ENCODE measurements at places on chromosomes 1 and 21.
A peak's percentile ranks its signal among the peaks of the same experiment; 100 is the strongest.

DNA sequence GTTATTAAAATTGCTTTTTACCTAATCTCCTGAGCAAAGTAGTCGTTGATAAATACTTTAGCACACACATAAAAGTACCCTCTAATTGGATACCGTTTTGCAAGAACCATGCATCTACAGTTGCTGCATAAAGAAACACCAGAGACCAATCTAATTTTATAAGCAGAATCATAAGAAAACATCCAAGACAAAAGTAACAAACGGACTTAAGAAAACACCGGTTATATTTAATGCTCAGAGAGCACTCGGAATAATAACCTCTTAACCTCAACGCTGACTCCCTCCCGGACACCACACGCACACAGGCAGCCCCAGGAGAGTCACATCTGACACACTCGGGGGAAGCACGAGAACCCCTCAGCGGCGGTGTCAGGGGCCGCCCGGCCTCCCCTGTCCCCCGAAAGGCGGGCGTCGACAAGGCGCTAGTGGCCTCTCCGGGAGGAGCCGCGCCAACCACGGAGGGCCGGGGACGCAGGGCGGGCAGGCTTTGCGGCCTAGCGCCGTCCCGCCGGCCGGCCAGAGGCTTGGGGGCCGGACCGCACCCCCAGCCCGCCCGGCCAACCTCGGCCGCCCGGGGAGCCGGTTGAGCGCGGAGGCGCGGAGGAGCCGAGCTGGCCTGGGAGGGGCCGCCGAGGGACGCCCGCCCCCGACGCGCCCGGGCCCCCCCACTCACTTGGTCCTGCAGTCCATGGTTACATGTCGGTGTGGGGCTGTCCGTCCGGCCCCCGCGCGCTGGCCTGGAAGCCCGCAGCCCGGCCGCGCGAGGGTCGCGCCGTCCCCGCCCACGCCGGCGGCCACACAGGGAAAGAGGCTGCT, 606 bp downstream of the DENND1B start:
- no peak for DNase-seq

GRCh38 chr1:89635825-89636815, 3.2 kb downstream of the LRRC8C start:
- no peak for DNase-seq

DNA sequence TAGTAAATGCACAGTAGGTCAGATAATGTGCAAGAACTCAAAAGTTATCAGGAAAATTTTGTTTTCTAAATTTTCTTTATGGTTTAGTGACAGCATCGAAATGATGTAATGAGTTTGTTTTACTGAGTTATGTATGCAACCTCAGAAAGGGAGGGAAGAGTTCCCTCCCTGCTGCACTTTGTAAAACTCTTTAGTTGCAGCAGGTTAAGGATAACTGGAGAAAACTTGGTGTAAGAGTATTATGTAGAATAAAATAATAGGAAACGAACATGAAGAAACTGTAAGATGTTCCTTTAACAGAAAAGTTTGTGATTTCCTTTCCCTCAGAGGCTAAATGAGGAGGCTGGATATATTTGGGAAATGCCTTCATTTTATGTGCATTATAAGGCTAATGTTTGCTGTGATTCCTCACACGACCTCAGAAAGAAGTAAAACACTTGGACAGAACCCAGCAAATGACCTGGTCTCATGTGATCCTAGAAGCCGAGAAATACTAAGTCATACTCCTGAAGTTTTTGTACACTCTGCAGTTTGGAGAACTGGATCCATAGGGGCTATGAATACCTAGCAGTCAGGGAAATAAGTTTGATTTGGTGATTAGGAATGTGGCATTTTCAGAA, 35.4 kb downstream of the ADGRL2 start:
- no peak for DNase-seq

GRCh38 chr1:152919071-152919470, 10.7 kb downstream of the IVL start:
- DNase-seq = no peak

DNA sequence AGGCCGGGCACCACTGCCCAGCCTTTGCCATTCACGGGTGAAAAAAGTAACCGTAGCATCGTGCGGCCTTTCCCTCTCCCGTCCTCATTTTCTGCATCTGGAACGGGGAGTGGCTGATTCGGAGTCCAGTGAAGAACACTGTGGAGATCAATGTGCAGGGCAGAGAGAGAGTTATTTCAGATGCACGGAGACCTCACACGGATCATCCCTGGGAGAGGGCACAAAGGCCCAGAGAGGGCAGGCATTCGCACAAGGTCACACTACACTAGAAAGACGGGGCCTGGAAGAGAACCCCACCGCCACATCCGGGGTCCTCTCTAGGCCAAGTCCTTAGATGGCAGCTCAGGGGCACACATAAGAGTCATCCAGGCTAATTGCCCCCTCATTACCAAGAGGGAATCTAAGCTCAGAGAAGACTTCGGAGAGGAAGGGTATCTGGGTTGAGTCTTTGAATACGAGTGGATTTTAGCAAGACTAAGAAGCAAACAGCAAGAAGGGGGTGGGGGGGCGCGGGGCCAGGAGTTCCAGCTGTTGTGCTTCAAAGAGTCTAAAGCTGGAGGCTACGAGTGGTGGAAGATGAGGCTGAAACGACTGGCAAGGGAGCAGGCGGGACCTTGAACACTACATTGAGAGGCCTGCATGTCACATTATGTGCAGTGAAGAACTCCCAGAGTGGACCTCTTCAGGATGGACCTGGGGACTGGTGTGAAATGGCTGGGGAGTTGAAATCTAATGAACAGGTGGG, 857 bp downstream of the GPX7 start:
- DNase-seq = no peak

- no peak for DNase-seq
Measured at GRCh38 chr1:33768106-33768505, 95.8 kb upstream of the HMGB4 start.

- no peak for DNase-seq
Measured at GRCh38 chr1:162230517-162230916, 146.1 kb downstream of the SPATA46 start.

GRCh38 chr1:54460351-54460750, 54.2 kb upstream of the SSBP3 start:
- no peak for DNase-seq

GRCh38 chr1:111082421-111083203, 57.3 kb downstream of the DRAM2 start:
- no peak for DNase-seq

DNA sequence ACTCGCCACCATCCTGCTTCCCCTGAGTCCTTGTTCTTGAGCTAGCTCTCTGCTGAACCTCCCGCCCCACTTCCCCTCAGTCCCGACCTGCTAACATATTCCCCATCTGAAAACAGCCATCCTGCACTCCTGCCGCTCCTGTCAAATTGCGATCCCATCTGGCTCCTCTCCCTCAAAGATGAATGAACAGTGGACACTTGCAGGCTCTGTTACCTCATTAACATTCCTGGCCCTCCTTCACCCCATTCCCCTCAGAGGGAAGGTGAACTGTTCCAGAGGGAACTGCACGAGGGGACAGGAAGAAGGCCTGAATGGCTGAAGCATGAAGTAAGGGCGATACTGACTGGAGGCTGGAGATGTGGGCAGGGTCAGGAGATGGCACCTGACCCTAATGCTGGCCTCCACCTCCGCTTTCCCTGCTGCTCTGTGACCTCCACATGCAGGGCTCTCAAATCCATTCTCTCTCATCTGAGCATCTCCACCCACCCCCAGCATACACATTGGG, 7.4 kb upstream of the CELSR2 start:
- no peak for DNase-seq

GRCh38 chr1:29785554-29785953, 549.2 kb downstream of the PTPRU start:
- no peak for DNase-seq

- no peak for DNase-seq
Measured at GRCh38 chr1:232110281-232111090, 483.9 kb downstream of the DISC1 start.

DNA sequence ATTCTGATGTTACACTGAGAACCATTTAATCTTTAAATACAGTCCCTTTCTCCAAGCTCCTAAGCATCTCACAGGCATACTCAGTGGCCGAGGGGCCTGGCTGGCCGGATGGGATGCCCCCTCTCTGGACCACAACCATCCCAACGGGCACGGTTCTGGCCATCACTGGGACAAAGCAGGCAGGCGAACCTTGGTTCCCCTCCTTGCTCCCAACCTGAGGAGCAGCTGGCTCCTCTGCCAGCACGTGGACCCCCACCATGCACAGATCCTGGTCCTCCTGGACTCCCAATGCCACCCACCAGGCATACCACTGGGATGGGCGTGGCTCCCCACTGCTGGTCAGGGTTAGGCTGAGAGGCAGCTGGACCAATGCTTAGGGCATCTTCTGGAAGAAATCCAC, 19.8 kb upstream of the PRDM16 start:
- DNase-seq = no peak

DNA sequence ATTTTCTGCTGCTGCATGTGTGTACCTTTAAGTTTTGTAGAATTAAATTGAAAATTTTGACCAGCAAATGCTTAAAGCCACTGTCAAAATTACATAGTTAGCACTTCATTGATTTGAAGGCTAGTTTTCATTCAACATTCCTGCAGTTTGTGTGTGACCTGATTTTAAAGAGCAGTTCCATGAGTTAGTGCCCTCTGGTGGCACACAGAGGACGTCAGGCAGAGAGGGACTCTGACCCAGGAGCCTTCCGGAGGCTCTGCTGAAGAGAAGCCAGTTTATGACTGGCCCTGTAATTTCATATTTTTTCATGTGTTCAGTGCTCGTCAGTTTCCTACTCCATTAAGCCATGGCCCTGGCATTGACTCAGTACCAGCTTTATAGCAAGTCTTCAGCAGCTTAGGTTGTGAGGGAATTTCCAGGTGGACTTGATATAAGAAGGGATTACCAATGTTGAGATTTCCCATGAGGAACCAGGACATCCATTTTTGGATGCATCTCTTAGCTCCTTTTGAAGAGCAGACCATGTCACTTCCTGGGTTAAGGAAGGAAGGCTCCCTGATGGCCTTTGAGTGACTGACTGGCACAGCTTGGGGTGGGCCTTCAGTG, 104.7 kb downstream of the CAMTA1 start:
- DNase-seq = no peak

DNA sequence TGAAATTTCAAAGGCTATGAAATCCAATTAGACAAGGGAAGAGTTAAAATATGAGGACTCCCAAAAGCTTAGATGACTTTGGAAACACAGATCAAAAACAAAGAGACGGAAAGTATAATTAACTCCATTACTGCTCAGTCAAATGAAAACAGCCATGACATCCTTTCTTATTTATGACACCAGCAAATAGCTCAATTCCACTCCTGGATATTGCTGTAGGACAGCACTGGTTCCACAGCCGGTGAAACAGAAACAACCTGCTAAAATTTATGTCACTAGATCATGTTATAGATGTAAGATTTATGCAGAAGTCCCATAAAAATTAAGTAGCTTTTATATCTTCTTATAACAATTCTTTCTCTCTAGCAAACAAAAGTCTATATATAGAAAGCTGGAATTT, 65.6 kb upstream of the RRP15 start:
- no peak for DNase-seq

DNA sequence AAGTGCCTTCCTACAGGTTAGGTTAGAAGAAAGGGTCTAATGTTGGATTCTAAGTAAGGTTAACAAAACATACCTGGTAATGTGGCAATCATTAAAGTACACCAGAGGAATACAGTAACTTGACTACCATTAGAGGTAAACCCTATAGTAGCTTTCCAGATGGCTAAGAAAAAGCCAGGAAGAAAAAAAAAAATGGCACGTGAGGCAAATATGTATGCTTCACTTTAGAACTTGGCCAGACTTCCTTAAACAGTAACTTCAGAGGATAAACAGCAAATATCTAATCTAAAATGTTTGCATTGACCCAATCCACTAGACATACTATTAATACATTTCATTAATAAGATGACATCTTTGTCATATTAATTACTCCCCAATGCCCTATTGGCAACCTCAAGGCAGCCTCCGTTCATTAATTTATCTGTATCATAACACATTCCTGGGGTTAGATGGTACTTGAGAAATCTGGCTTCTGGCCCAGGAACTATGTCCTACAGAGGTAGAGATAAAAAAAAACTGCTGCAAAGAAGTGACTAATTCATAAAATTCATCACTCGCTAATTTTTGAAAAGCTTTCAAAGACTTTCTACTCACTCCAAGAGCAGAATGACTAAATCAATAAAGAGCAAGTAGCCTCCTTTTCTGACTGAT, 5.8 kb downstream of the DCAF8 start:
- no peak for DNase-seq

GRCh38 chr1:51133045-51133444, 31.0 kb downstream of the C1orf185 start:
- no peak for DNase-seq

- DNase-seq = no peak
Measured at GRCh38 chr21:45613396-45613795, 30.1 kb upstream of the PCBP3 start.

DNA sequence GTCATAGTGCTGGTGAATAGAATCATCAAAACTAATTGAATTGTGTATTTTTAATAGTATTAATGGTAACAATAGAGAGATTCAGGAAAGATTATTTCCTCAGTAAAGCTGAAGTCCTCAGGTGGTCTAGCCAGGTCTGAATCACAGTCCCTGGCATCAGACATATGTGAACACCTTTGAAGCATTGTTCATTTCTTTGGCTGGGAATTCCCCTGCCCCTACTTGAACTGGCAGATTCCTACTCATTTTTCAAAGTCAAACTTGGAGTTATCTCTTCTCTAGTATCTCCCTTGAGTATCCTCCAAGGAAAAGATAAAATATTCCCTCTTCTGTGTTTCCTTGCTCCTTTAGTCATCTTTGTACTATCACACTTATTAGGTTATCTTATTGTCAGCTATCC, 759.8 kb downstream of the ADGRL2 start:
- no peak for DNase-seq

DNA sequence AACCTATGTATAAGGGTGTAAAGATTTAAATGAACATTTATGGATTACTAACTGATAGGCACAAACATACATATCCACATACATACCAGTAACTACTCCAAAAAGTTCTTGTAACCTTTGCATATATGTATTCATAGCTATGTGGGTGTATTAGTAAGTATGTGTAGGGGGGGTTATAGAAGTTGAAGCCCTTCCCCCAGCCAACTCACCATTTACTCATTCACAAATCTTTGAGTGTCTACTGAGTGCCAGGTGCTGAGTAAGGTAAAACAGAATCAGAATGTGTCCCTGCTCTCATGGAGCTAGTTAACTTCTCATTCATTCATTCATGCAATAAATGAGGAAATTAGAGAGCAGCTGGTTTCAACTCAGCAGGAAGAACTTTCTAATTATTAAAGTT, 1.3 kb downstream of the C1orf146 start:
- DNase-seq = no peak

DNA sequence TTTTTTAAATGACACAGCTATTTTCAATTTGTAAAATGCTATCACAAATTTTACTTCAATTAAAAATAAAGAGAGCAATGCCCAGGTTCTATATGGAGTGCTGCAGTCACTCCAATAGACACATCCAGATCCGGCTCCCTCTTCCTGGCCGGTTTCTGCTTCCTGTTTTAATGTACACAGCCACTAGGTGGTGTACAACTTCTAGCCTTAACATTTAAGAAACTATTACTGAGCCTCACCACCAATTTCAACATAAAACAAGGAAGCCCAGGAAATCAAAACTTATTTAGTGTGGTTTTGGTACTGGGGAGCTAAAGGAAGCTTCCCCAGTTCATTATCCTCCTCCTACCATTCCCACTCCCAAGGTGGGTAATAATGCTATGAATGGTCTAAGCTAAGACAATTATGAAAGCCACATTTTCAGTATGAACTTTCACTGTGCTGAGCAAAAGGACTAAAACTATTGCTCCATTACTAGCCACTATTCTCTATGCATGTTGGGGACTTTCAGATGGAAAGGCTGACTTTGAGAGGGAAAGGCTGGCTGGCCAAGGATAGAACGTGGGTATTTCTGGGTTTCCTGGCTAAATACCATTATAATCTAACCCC, 25.5 kb upstream of the MTMR11 start:
- DNase-seq = peak; percentile 9

- no peak for DNase-seq
Measured at GRCh38 chr1:119870917-119871596, 25.3 kb downstream of the ADAM30 start.
